ENCODE measurements at places on chromosomes 7 and 10.

DNA sequence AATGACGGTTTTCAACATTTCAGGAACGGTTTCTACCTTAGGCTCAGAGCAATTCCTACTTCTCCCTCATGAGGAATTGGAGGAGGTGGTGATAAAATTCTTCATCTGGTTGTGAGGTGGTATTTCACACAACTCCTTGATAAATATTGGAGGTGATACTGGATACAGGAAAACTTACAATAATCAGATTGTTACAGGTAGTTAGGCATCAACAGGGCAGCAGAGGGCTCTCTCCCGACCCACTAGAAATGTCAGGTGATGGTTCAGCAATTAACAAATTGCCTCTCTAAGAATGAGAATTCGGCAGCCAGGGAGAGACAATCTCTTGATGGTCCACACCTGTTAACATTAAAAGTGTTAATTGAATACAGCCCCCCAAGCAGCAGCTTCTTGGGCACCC, 22.6 kb downstream of the ZNF786 start:
- no peak for DNase-seq

DNA sequence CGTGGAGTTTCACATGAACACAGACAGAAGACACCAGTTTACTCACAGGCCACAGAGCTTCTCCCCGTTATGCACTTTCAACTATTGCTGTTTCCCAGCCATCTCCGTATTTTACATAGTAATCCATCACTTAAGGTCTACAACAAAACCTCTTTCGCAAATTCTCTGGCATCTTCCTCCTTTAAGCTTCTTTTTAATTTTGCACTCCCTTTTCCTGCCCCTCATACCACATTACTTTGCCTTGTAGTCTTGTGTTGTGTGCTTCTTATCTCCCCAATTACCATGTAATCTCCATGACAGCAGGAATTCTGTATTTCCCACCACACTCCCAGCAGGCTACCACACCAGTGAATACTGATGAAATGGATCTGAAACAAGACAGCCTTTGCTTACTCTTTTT, 87.3 kb downstream of the ODAD2 start:
- DNase-seq, result no peak

DNA sequence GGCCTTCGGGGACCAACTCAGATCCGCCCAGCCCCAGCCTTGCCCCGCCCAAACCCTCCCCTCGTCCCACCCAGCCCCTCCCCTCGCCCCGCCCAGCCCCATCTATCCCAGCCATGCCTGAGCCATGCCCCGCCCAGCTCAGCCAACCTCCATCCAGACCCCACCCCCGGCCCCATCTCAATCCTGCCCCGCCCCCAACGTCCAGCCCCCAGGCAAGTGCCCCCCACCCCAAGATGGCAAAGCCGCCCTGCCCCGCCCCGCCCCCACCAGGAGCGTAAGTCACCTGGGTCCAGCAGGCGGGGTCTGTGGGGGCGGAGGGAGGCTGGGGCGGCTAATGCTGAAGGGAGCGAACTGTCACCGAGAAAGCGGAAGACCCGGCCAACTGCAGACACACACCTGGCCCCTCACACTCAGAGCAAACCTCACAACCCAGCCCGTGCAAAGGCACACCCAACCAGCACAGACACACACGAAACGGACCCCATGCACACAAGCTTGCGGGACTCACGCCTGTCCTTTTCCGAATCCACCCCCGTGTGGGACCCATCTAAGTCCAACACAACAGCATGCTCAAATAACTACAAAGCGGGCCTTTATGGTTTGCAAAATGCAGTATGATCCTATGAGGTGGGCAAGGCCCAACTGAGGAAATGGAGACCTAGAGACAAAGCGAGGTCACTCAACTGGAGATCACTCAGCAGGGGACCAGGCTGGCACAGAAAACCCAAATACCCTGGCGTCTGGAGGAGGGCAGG, 11.5 kb upstream of the OGA start:
- DNase-seq, result no peak

GRCh38 chr10:84510121-84510520, 181.7 kb downstream of the CCSER2 start:
- no peak for DNase-seq

- DNase-seq, result no peak
These were observed 258.7 kb downstream of the CCDC3 start for GRCh38 chr10:12742771-12743170.

- DNase-seq, result no peak
These were observed 24.6 kb downstream of the JAZF1 start for GRCh38 chr7:28155964-28156363.

GRCh38 chr7:7772397-7772821, 54.0 kb upstream of the RPA3 start:
- DNase-seq, result no peak

DNA sequence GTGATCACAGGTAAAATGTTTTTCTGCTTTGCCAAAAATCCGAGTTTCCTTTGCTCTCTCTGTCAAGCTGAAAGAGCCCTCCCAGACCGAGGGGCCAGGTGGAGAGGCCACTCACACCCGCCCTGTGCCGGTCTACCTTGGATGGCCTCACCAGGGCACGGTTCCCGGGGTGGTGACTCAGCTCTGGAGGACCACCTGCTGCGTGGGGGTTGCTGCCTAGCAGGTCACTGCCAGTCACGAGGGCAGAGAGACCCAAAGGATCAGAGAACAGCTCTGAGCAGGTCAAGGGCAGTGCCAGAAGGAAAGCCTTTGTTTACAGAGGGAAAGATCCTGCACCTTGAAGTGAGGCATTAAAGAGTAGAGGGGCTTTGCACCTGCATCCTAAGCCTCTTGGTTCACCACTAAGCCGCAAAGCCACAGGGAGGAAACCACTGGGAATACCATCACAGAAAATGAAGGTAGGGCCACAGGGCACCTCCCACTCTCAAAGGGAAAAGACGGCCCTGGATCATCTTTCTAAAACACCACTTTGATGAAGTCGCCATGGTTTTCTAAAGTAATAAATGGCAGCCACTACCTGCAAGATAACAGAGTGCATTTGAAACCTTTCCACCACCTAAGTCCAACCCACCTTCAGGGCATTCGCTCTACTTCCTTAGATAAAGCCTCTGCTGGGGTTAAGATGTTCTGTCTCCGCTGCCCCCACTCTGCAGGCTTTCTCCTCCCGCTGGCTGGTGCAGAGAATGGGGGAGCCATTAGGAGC, 160.3 kb upstream of the KLF14 start:
- DNase-seq, result no peak

- DNase-seq, result no peak
These were observed 523.6 kb downstream of the PTPRN2 start for GRCh38 chr7:158063850-158064610.

DNA sequence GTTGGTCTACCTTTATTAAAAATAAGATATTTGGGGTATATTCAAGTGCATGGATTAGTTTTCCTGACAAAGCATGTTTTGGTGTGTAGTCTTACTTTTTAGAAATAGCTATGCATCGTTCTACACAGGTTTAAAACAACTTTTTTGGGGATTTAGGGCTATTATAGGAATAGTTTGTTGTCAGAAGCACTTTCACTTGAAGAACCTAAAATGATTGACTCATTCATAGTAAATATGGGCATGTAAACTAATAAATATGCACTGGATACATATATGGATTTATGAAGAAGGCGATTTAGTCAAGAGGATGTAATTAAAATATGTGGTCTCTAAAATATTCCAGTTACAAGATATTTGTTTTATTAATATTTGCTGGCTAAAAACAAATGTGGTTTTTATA, 2.0 kb downstream of the ARL4A start:
- no peak for DNase-seq

GRCh38 chr10:129945064-129945463, 19.0 kb downstream of the EBF3 start:
- no peak for DNase-seq

GRCh38 chr7:101580596-101580995, 48.5 kb downstream of the MYL10 start:
- DNase-seq, result no peak

GRCh38 chr7:112994656-112995055, 92.0 kb downstream of the GPR85 start:
- no peak for DNase-seq

GRCh38 chr7:21131897-21132296, 296.0 kb upstream of the SP4 start:
- no peak for DNase-seq

GRCh38 chr10:118596426-118597124, 1.1 kb upstream of the PRLHR start:
- no peak for DNase-seq

DNA sequence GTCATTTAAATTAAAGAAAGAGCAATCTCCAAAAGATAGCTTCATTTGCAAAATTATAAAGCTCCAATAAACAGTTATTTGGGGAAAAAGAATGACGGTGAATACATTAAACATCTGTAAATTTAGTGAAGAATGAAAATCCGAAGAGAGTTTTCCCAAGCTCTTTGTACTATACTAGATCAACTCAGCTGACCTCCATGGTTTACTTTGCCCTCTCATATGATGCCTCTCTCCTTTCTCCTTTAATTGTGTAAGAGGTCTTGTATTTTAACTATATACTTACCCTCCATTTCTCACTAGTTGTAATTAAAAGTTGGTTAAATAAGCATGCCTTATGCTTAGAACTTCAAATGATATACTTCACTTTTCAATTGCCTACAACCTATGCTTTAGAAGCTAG, 125.8 kb downstream of the CACNA2D1 start:
- DNase-seq, result no peak

- DNase-seq, result no peak
These were observed 31.2 kb downstream of the OSBPL3 start for GRCh38 chr7:24948739-24949138.

- no peak for DNase-seq
These were observed 22.4 kb upstream of the UTF1 start for GRCh38 chr10:133207627-133208026.

DNA sequence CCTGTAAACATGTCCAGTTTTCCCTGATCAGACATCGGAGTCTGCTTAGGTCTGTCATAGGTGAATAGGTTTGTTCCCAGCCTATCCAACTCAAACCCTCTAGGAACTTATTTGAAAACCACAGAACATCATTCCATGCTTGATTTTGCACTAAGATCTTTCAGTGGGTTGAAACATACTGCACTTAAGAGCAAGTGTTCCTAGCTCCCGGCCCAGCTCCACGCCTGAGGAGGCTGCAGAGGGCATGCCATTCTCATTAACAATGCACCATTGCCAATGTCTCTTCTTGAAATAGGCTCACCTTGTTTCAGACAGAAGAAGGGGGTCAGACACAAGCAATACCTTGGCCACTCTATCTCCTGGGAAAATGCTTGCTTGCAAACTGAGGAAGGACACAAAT, 78.0 kb upstream of the EGR2 start:
- DNase-seq, result no peak

DNA sequence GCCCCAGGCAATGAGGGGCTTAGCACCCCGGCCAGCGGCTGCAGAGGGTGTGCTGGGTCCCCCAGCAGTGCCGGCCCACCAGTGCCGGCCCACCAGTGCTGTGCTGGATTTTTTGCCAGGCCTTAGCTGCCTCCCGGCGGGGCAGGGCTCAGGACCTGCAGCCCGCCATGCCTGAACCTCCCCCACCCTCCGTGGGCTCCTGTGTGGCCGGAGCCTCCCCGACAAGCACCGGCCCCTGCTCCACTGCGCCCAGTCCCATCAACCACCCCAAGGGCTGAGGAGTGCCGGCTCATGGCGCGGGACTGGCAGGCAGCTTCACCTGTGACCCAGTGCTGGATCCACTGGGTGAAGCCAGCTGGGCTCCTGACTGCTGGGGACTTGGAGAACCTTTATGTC, 3.5 kb upstream of the ACSL5 start:
- no peak for DNase-seq

DNA sequence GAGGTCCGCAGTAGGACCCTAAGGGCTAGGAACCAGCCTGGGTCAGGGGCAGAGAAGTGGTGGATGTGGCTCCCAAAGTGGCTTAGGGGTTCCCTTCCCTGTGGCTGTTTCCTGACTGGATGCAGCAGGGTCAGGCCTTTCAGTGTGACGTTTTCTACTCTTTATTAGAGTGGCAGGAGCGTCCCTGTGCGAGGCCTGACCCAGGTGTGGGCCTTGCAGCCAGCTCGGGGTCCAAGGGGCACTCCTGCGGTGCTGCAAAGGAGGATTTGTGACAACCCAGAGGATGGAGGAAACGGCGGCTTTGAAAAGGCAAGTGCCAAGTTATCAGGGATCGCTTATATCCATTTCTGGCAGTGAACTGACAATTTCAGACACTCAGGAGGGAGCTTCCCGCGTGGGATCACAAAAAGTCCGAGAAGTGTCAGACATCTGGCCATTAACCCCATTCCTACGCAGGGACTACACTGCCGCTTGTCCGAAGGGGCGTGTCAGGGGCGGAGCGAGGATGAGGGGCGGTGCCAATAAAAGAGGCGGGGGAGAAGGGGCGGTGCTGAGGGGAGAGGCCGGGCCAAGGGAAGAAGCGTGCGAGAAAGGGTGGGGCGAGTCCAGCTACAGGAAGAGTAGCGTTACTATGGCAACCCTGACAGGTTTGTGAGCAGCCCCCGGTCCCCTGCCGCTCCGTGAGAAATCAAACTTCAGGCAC, 98.8 kb upstream of the ZNF722 start:
- DNase-seq, result peak; percentile 4

DNA sequence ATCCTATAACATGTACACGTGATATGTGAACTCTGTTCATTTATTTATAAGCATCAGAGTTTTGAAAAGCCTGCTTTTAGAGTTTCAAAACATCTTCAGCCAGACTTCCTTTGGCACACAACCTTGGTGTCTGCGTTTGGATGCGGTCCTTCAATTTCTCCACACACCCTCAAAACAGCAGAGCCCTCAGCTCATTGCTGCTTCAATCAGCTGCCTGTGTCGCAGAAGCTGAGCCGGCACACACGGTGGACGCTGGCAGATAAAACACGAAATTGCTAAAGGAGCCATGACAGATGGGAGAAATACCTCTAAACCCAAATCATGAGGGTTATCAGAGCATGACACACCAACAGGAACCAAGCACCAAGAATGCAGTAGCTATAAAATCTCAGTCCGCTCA, 396.4 kb upstream of the AKR1E2 start:
- DNase-seq, result no peak

GRCh38 chr7:51123322-51124019, 193.1 kb downstream of the COBL start:
- no peak for DNase-seq

DNA sequence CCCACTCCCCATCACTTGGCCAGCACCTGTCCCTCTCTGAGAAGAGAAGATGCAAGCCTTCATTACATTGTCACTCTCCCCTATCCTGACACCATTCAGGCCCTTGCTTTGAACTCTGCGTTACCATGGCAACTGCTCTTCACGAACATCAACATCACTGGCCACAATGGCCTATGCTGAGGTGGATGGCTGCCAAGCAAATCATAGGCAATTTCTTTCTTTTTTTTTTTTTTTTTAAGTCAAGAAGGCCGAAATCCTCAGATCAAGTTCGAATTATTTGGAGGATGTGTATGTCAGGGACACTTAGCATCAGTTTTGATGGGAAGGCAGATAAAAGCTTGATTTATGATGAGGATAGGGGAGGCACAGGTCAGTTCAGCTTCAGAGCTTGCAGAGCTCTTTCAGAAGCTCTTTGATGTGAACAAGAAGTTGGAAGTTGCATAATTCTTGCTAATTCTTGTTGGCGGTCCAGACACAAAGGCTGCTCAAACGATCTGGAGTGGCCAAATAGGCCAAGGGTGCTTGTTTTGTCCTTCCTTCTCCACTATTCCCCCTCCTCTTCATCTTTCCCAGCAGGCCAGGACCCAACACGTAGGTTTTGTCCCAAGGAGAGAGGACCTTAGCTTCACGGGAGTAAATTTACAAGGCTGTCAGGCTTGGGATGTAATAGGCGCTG, 179.9 kb upstream of the NPVF start:
- no peak for DNase-seq
